Iris pigment epithelial cell (primary cell): ENCODE measurements at places on chromosomes 16 and 17.
A peak's percentile ranks its signal among the peaks of the same experiment; 100 is the strongest.

GRCh38 chr17:57243171-57243622 lies 13.1 kb upstream of the MSI2 start:
- DNase-seq, result peak; percentile 60

- DNase-seq, result no peak
Measured at GRCh38 chr17:28147017-28147416, 104.5 kb downstream of the NLK start.

DNA sequence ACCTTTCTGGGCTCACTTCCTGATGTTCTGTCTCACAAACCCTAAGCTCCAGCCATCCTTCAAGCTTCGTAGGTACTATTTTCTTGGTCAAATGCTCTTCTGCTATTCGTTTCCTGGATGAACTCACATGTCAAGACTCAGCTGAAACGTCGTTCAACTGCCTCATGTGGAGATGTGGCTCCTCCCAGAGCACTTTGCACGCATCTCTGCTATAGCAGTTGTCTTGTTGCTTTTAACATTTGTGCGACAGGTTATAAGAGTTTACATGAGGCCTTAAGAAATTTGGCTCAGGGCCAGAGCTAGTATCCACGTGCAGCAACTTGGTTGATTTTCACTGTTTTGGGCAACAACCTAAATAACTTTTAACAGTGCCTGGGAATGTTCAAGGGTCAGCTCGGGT lies 2.8 kb upstream of the KRT40 start:
- no peak for DNase-seq

DNA sequence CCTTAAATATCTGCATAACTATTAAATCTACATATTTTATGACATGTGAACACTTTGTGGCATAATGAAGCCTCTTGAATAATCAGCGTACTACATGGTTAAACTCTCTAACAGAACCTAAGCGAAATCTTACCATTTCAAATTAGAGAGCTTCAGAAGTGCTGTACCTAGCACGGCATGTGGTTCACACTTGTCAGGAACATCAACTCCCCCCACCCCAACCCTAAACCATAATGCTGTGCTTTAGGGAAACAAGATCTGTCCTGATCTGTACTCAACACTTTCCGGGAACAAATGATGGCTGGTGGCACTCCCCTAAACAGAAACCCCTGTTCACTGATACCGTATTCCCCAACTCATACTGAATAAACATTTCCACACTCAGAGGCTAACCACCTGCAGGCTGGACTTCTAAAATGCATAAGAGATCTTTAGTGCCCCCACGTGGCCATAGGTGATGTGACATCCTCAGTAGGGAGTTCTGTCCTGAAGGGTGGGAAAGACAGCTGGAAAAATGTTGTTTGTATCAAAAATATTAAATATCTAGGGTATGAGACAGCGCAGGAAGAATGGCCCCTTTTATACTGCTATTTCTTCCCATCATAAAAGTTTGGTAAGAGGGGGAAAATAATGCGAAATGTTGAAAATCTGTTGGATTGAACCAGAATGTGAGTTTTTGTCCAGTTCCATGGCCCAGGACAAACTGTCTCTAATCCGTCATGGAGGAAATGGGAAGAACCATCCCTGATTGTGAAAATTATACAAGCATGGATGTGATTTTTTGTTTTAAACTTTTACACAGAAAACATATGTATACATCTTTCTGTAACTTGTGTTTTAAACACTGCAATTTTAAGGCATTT lies 88.6 kb downstream of the USP31 start:
- DNase-seq, result peak; percentile 76

DNA sequence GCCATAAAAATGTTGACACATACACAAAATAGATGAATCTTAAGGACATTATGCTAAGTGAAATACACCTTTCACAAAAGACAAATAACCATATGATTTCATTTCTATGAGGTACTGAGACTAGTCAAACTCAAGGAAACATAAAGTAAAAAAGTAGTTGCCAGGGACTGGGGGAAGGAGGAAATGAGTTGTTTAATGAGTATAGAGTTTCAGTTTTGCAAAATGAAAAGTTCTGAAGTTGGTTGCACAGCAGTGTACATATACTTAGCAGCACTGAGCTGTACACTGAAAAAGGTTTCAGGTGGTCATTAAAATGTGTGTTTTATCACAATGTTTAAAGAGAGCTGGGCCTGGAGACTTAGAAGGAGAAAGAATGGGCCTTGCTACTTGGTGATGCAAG lies 4.7 kb upstream of the SLC13A2 start:
- no peak for DNase-seq

- DNase-seq, result no peak
Measured at GRCh38 chr16:49483651-49484450, 110.2 kb downstream of the C16orf78 start.

- peak; percentile 79 for DNase-seq
Measured at GRCh38 chr17:78250891-78251772, 19.7 kb downstream of the TMEM235 start.

GRCh38 chr17:67648032-67648905 lies 69.5 kb upstream of the NOL11 start:
- no peak for DNase-seq

GRCh38 chr17:49776551-49777300 lies 11.8 kb upstream of the KAT7 start:
- DNase-seq, result no peak

GRCh38 chr17:2962729-2963128 lies 100.7 kb downstream of the OR1D5 start:
- no peak for DNase-seq
